ENCODE measurements at places on chromosomes 6 and 20.
A peak's percentile ranks its signal among the peaks of the same experiment; 100 is the strongest.

DNA sequence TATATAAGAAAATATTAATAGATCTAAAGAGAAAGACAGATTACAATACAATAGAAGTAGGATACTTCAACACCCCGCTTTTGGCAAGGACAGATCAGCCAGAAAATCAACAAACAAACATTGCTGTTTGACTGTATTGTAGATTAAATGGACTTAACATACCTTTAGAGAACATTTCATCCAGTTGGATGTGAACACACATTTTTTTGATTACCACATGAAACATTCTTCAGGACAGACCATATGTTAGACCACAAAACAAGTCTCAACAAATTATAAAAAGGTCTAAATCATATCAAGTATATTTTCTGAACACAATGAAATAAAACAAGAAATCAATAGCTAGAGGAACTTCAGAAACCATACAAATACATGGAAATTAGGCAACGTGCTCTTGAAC lies 148.2 kb downstream of the TRMT11 start:
- no peak for DNase-seq

DNA sequence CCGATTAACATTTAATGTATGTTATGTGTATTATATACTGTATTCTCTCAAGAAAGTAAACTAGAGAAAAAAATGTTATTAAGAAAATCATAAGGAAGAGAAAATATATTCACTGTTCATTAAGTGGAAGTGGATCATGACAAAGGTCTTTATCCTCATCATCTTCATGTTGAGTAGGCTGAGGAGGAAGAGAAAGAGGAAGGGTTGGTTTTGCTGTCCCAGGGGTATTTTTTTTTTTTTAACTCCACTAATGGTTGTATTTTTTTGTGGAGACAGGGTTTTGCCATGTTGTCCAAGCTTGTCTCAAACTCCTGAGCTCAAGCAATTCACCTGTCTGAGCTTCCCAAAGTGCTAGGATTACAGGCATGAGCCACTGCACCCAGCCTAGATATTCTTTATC lies 11.0 kb downstream of the ECT2L start:
- DNase-seq = no peak

GRCh38 chr20:63636752-63637628 lies 10.1 kb upstream of the GMEB2 start:
- no peak for DNase-seq

- DNase-seq = no peak
Observed at GRCh38 chr6:87822011-87822410, 120.0 kb upstream of the AKIRIN2 start.

- DNase-seq = no peak
Observed at GRCh38 chr6:70846207-70846835, 110.5 kb downstream of the B3GAT2 start.

DNA sequence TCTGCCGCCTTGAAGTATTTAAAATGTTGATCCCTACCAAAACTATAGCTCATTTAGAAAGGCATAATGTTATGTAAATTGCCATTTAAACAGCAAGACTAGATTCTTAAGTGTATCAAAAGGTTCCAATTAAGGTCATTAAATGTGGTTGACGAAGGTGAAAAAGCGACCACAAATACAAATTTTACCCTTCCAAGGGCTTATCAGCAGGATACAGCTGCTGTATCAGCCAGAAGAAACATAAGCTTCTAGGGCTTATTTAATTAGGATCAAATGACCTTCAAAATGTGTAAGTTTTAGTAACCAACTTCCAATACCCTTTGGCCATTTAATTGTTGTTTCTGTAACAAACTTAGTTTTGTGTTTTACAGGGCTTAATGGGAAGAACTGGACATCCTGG lies 139.9 kb downstream of the COL9A1 start:
- no peak for DNase-seq

- no peak for DNase-seq
Observed at GRCh38 chr6:138403324-138403800, 661 bp upstream of the HEBP2 start.

GRCh38 chr6:45423824-45424450 lies 46.2 kb upstream of the SUPT3H start:
- DNase-seq = no peak

DNA sequence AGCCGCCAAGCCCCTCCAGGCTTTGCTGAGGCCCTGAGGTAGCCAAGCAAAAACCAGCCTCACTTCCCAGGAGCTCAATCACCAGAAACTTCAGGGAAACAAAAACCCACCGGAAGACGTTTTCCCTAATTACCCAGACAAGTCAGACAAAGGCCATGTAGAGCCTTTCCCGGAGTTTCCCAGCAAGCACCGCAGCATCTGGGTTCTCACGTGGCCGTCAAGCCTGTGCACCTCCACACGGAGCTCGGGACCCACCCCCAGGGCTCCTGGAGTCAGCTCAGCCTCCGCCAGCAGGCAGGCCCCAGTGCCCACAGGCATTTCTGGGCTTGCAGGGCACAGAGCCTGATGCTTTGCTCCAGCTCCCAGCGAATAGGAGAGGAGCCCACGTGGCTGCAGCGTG lies 10.1 kb upstream of the MRGBP start:
- no peak for DNase-seq

GRCh38 chr20:1802385-1803060 lies 92.7 kb upstream of the SIRPA start:
- DNase-seq = no peak

DNA sequence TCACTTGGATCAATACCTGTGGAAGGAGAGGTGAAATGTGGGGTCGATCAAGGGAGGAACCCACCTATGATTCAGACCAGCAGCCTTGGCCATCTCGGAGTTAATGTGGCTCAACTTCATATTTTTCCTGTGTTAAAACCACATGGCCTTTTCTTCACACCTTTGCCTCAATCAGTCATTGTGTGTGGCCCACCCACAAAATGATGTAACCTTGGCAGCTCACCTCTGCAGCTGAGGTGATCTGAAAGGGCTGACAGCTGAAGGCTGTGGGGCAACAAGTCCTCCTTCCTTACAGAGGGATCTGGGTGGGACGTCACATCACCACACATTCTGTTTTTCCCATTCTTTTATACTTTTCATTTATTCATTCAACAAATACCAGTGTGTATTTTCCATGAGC lies 357.1 kb upstream of the HSF2 start:
- no peak for DNase-seq

DNA sequence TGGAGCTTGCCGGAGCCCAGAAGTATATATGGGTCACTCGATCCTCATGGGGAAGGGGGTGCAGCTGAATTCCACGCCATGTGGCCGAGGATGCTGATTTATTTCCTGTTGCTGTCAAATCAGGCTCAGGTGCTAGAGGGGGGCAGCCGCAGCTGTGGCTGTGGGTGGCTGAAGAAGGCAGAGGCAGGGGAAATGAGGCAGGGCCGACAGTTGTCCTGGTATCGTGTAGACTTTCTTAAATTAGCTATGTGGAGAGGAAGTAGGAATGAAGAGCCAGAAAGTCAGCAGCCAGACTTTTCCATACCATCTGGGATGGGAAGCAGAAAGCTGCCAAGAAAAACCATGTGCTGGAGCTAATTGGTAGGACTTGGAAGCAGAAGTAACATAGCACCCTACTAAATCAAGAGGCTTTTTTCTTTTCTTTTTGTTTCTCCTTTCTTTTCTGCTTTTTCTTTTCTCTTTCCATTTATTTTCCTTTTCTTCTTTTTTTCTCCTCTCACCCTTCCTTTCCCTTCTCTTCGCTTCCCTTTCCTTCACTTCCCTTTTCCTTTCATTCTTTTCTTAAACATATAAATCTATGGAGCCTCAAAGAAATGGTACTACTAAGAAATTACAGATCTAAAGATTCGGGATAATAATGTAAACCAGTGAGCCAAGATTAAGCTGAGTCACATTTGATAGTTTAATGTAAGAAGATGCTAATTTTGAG lies 90.6 kb upstream of the CD83 start:
- no peak for DNase-seq

GRCh38 chr6:104943781-104944180 lies 13.1 kb upstream of the LIN28B start:
- DNase-seq = no peak

DNA sequence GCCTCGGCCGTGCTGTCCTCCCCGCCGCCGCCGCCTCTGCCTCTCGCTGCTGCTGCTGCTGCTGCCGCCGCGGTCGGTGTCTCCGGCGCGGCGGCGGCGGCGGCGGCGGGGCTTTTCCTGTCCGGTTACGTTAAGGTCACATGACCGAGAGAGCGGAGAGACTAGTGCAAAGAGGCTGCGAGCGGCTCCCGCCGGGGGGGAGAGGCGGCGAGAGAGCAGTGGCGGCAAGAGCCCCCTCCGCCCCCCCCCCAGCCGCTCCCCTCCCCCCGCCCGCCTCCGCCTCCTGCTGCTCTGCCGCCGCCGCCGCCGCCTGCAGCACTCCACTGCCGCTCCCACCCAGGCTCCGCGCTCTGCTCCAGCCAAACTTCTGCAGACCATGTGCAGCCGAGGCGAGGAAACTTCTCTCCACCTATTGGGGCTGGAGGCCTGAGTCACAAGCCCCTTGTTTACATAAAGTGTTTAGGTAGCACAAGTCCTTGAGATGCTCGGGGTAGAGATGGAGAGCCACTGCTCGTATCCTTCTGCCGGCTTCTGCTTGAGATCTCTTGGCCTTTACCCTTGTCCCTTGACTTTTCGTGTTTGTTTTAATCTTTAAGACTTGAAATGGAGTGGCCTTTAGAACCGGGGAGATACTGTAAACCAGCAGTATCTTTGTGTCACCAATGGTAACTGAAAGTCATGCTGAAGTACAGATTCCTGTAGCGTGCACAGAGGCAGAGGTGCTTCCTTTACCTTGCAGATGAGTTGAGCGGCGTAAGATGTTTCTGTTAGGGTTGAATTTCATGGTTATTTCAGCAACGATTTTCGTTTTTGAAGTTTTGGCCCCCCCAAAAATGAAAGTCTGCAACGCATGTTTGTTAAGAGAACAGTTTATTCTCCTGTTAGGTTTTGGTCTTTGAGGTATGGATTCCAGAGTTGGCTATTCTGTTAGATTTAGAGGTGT lies at the start of gene ZBTB2:
Gene ZBTB2 (minus strand): TSS at position 89 of the 943 bp plus-strand sequence. CDS start 17,922 bp downstream, outside the sequence.
- peak; percentile 29 for DNase-seq

DNA sequence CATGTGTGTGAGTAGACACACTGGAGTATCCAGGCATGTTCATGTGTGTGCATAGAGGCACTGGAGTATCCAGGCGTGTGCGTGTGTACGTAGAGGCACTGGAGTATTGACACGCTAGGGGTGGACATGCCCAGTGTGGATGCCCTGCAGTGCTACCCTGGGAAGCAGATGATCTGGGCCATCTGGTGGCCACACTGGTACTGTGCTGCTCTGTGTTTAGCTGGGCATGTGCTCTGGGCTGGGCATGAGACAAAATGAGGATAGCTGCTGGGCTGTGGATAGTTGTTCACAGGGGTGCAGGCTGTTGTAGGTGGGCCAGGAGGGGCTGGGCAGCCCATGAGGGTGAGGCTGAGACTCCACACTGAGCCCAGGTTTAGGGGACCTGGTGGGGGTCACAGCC lies 24.0 kb upstream of the NPBWR2 start:
- no peak for DNase-seq

DNA sequence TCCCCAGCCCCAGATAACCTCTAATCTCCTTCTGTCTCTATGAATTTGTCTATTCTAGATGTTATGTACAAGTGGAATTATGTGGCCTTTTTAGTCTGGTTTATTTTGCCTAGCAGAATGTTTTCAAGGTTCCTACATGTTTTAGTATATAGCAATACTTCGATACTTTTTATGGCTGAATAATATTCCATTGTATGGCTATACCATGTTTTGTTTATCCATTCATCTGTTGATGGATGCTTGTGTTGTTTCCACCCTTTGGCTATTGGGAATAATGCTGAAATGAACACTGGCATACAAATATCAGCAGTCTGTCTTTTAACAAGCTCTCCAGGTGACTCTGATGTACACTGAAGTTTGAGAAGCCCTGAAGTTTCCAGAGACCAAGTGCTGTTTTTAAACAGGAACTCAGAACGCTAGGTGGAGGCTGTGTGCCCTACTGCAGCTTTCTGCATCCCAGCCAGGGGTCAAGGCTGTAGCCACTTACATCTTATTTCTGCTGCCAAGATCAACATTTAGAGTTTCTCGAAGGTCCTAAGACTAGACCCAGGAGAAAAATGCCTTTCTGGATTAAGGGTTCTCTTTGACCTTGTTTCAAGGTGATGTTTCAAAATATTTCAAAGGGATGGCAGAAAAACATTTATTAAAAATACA lies 123.0 kb downstream of the SOBP start:
- DNase-seq = no peak

GRCh38 chr20:9166153-9166780 lies 97.4 kb downstream of the PLCB4 start:
- DNase-seq = no peak

DNA sequence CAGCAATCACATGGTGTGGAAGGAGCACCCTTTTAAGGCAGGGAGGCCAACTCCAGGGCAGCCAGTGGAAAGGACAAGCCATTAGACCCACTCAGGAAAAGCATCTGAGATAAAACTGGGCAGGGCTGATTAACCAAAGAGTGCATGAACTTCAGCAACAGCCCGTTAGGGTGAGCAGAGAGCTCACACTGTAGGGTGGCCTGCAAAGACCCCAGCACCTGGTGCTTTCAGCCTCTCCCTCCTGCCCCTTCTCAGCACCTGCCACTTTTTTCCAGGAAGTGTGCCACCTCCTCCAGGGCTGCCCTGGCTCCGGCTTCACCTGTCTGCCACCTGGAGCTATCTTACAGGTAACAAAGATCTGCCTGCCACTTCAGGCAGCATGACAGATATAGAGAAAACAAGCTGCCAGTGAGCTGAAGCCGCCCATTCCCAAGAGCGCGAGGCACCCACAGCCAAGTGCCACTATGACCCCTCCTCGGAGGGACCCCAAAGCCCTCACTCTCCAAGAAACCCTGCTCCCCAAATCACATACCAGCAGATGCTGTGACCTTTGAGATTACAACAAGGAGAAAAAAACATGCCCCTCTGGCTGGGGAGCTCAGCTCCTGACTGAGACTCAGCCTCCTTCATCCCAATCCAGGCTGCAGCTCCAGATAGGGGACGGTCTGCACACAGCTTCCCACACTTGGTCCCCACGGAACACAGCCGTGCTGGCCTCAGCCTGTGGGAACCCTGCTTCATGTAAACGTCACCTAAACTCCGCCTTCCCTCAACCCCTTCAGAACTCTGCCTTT lies 71.2 kb downstream of the ABHD12 start:
- DNase-seq = no peak

DNA sequence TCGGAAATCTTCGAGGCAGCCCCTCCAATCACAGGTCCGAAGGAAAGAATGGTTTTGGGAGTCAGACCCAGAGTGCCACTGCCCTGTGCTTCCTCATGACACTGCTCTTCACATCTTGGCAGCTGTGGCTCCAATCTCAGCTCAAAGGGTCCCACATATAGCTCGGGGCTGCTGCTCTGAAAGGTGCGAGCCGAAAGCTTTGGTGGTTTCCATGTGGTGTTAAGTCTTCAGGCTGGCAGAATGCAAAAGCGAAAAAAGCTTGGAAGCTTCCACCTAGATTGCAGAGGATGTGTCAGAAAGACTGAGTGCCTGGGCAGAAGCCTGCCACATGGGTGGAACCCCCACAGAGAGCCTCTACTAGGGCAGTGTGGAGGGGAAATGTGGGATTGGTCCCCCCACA lies 314.3 kb upstream of the CHD6 start:
- no peak for DNase-seq

DNA sequence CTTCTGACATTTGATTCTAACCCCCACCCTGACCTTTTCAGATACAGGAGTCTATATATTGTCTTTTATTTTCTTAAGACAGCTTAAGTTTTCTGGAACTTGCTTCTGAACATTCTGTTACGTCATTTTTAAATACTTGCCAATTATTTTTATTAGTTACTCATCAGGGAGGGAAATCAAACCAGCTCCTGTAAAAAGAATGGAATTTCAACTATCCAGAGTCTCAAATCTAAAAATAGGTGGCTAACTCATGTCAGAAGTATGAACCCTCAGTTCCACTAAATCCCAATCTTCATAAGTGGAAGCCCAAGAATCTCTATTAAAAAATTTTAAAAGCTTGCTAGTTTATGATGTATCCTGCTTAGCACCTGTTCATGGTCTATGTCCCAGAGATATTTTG lies 900.0 kb downstream of the KIF16B start:
- no peak for DNase-seq
